ENCODE measurements at places on chromosomes 1 and 21.

GRCh38 chr1:178495741-178496409, 889 bp downstream of the CLEC20A start:
- no peak for DNase-seq

DNA sequence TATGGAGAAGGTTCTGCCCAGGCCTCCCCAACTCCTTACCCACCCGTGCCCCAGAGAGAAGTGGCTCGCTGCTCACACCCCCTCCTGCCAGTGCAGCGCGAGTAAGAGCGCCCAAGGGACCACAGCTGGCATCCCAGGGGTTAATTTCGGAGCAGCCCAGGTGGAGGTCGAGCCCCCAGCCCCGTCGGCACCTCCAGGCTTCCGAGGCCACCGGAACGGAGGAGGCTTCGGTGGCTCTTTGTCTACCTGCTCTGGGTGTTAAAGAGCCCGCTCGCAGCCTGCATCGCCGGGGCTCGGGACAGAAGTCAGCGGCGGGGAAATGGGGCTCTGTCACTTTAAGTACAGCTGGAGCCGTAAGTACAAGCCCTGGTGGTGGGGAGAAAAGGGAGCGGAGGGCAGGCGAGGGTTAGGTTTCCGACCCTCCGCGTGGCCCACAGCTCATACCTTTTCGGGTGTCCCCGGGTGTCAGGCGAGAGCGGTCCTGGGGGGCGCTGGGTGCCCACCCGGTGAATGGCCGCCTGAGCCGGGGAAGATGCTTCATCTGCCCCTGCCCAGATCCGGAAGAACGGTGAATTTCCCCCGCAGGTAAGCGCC, 89.4 kb upstream of the IPO9 start:
- DNase-seq = no peak

- peak; percentile 41 for DNase-seq
Measured at GRCh38 chr1:63327417-63328054, 5.2 kb downstream of the FOXD3 start.

DNA sequence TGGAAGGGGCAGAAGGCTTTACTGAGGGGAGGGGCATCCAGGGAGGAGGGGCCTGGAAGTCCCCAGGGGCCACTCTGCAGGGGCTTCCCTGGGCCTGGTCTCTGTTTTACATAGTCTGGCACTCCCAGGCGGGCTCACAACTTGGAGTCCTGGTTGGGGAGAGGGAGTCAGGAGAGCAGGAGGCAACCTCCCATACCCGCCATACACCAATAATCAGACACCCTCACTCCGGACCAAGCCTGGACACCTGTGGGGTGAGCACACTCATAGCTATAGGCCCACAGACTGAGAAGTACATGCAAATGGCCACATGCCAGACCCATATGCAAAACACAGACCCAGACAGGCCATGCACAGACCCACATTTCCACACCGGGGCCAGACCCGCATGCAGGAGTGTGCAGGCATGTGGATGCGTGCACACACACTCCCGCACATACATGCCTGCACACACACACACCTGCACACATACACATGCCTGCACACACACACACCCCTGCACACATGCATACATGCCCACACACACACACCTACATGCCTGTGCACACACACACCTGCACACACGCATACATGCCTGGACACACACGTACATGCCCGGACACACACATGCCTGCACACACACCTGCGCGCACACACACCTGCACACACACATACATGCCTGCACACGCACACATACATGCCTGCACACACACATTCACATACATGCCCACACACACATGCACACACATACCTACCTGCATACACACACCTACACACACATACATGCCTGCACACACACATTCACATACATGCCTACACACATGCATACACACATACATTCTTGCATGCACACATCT, 89.5 kb upstream of the RUNX3 start:
- DNase-seq = no peak

GRCh38 chr1:218249338-218250140, 35.6 kb upstream of the RRP15 start:
- DNase-seq = peak; percentile 34

GRCh38 chr1:10538646-10539355, 64.1 kb downstream of the PEX14 start:
- DNase-seq = no peak

- no peak for DNase-seq
Measured at GRCh38 chr1:62906428-62906886, 122.5 kb downstream of the ATG4C start.

- no peak for DNase-seq
Measured at GRCh38 chr1:164064501-164064900, 494.5 kb upstream of the PBX1 start.

GRCh38 chr1:2778220-2778592, 23.3 kb downstream of the TTC34 start:
- DNase-seq = no peak

DNA sequence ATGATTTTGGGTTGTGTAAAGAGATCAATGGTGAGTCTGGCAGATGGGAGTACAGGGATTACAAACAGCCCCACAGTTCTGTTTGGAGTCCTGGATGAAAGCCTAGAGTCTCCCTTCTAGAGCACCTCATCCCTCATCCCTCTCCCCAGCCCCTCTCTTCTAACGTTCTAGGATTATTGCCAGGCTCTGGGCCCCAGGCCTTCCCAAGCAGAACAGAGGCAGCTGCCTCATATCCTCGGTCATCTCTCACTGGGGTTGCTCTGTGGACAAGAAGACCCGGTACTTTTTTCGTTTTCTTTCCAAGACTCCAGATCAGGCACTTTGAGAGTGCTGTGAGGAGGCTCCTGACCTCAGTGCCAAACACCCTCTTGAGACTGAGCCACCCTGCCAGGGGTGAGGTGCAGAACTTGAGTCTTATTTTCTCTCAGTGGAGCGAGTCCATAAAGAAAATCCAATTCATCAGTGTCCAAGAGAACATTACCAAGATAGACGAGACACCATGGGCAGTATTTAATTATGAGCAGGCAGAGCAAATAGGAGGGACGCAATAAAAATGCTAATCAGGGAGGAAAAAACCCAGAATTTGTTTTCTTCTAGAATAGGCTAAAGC, 17.1 kb upstream of the KCND3 start:
- no peak for DNase-seq

DNA sequence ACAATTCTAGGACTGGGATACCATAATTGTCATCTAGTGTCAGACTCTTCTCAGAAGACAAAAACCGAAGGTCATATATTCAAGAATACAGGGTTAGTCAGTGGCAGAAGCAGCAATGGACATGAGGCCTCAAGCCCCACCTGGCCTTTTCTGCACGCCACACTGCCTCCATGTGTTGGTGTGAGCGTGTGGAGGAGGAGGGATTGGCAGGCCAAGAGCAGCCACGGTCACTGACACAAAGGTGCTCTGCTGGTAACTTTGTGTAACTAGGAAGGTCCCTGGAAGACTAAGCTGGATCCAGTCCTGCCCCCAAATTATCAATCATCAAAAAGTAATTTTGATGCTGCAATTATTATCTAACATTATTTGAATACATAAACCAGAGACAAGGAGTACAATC, 34.9 kb downstream of the HSF2BP start:
- no peak for DNase-seq

GRCh38 chr1:162062542-162063015, 6.9 kb upstream of the NOS1AP start:
- DNase-seq = peak; percentile 34

DNA sequence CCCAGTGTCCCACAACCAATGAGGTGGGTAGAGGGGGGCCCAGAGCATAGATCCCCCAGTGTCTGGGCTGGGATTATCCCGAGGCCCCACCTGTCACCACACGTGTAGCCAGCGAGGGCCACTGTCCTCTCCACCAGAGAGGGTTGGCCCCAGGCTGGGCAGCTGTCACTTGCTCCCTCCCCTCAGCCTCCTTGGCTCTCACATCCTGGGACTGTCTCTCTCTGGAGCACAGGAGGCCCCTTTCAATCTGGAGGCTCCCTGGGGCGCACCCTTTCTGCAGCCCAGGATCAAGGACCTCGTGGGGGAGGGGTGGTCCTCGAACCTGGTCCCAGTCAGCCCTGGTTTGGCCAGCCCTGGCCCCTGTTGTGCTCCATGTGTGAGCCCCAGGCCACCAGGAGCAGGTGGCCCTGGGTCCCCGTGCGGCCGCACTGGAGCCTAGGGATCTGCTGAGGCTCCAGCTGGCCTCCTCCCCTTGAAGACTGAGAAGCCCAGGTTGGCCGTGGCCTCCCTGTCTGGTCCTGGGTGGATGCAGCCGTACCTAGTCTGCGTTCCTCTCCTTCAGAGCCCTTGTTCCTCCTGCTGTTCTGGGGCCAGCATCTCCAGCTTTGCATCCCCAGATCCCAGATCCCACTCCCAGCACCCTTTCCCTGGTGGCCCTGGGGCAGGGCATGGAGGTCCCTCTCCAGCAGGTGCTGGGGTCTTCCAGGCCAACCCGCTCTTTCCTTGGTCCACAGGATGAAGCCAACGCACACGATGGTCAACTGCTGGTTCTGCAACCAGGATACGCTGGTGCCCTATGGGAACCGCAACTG, 6.7 kb downstream of the TMEM201 start:
- DNase-seq = no peak

DNA sequence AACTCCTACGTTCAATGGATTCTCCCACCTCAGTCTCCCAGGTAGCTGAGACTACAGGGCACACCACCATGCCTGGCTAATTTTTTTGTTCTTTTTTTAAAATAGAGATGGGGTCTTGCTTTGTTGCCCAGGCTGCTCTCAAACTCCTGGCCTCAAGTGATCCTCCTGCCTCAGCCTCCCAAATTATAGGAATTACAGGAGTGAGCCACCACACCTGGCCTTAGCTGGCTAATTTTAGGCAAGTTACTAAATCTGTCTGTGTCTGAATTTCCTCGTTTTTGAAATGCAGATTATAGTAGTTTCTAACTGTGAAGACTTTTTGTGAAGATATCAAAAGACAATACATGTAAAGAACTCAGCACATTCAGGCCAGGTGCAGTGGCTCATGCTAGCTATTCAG, 13.7 kb downstream of the ACBD6 start:
- no peak for DNase-seq

DNA sequence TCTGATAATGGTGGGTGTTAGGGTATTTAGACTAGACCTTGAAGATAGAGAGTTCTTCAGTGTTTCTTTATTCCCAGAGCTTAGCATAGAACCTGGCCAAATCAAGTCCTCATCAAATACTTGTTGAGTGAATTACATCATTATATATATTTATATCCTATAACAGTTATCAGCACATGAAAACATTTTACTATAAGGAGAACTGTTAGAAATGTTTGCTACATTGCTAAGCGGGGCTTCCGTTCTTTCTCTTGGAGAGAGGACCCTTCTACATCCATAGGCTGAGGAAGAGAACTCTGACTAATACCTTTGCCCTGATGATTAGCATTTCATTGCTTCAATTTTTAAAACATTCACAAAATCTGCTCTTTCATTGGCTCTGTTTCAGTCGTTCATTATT, 66.5 kb upstream of the NBL1 start:
- no peak for DNase-seq

- no peak for DNase-seq
Measured at GRCh38 chr1:220274251-220274855, 2.1 kb upstream of the RAB3GAP2 start.

- DNase-seq = no peak
Measured at GRCh38 chr1:162081316-162081715, 11.8 kb downstream of the NOS1AP start.

DNA sequence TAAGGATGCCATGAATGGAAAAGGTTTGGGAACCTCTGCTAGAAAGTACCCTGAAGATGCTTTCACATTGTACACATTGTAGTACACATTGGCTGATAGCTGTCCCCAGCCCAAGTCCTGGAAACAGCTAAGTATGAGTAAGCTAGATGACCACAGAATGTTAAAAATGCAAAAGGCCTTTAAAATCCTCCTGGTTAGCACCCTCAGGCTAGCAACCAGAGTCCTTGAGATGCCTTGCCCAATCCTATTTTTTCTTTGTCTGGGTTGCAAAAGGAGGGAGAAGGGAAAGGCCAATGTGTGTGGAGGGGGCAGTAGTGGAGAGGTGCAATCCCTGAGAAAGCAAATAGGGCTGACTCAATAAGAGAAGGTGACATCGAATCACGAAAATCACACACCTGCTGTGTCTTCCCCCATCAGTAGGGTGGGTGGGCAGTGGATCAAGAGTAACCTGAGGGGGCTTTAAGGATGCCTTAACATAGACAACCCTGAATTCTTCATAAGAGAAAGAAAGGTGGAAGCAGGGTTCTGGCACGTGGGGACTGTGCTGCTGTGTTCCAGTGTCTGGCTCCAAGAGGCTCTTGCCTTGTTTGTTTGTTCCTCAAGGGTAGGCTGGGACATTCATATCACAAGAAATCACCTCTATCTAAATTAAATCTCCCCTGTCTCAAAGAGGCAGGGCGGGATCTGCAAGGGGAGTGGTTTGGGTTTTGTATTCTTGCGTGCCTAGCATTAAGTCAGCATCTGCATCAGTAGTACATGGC, 266.2 kb upstream of the PLXNA2 start:
- DNase-seq = no peak

- DNase-seq = no peak
Measured at GRCh38 chr1:240602189-240602588, 9.8 kb downstream of the GREM2 start.

DNA sequence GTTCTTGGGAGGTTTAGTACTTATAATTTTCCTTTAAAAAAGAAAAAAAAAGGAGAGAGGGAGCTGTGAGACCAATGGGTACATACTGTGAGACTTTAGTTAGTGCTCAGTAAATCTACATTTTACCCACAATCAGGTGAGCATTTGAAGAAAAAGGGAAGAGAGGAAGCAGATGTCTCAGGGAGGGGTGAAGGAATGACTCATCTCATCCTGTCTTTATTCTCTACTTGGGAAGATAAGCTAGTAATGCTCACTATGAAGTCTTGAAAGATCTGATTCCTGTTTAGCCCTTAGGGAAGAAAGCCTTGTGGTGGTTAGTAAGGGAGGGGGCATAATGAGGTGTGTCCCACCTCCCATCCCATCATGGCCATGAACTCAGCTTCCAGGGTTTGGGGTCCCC, 112.6 kb downstream of the PLD5 start:
- no peak for DNase-seq

GRCh38 chr1:38941527-38942019, at the start of gene RHBDL2:
RHBDL2 (minus strand) TSS chr1:38941830; CDS start chr1:38919212, 22,618 bp downstream.
- DNase-seq = peak; percentile 82

DNA sequence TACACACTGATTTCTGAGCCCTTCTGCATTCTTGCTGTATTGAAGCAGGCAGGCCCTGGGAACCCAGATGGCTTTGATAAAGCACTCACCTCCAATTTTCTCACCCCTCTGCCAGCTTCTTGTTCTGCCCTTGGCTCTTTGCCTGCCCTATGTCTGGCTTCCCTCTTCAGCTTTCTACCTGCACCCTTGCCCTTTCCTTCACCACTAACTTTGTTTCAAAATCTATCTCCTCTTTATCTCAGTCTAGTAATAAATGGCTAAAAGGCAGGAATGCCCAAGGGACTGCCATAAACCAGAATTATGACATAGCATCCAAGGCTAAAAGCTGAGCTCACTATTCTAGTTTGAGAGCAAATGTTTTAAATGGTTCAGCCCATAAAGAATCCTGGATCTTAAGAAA, 178.7 kb downstream of the TNR start:
- DNase-seq = no peak

DNA sequence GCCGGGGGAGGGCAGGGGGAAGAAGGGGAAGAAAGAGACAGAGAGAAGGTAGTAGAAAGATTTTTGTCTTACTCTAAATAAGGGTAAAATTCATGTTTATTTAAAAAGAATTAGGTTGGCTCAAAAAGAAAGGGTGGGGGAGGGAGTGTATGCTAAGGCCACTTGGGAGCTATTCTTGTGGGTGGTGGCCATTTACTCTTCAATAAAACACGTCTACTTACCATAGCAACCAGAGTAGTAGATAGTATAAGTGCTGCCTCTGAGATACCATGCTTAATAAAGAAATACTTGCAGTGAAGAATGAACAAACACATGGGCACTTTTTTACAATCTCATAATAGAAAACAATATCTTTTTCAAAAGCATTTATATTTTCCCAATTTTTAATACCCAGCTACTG, 538.1 kb upstream of the PTBP2 start:
- no peak for DNase-seq

GRCh38 chr21:38989745-38990423, 184.2 kb downstream of the ETS2 start:
- peak; percentile 94 for DNase-seq
